ENCODE measurements at places on chromosomes 12 and 14.

GRCh38 chr14:104800771-104801519 is at the start of gene ZBTB42:
TSS of gene ZBTB42 (plus strand) at chr14:104801101. CDS start at chr14:104801198, 97 bp downstream.
- DNase-seq: peak; percentile 47

DNA sequence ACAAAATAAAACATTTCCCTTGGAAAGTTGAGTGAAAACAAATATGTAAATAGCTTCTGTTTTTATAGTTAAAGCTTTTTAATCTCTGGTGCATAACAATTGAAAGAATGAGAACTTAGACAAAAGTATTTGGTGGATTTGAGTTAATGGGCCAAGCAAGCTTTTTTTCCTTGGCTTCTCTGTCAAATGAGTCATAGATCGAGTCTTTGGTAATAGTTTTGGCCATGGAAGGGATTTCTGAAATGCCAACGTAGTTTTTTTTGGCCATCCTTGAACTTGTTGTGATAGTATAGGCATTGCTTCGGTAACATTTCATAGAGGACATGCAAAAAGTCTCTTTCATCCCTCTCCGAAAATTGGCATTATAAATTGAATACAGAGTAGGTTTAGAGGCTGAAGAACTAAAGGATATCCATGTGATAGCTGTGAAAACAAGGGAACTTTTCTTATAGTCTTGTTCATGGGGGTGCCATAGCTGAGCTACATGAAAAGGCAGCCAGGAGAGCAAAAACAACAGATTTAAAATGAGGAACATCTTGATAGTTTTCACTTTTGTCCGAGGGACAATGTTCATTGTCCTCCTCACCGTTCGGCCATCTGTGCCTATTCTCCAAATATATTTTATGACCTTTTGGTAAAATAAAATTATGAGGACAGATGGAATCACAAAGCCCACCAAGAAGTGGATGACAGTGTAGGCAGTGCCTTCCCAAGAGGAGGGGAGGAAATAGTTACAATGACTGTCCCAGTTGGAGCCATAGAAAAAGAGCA is 34.7 kb downstream of the GPR19 start:
- no peak for DNase-seq

GRCh38 chr12:131132118-131132892 is 178.6 kb downstream of the ADGRD1 start:
- DNase-seq: peak; percentile 20

GRCh38 chr12:119788786-119789185 is 88.3 kb downstream of the CIT start:
- no peak for DNase-seq

DNA sequence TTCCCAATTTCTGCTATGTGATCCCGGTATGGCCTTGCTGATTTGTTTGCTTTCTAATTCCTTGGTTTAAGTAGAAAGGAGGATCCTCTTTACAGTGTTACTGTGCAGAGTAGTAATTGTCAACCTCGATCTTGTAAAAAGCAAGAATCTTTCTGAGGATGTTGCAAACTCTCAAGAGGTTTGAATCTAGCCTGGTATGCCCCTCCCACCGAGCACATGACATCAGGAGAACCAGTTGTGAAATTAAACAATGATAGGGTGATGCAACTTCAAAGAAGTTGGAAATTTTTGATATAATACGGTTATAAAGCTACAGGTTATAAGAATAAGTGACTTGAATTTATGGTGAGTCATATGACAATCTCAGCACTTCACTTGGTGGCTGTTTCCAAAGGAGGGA is 35.0 kb upstream of the FUT8 start:
- no peak for DNase-seq

- DNase-seq: no peak
Observed at GRCh38 chr12:1234073-1234472, 243.1 kb downstream of the ERC1 start.

DNA sequence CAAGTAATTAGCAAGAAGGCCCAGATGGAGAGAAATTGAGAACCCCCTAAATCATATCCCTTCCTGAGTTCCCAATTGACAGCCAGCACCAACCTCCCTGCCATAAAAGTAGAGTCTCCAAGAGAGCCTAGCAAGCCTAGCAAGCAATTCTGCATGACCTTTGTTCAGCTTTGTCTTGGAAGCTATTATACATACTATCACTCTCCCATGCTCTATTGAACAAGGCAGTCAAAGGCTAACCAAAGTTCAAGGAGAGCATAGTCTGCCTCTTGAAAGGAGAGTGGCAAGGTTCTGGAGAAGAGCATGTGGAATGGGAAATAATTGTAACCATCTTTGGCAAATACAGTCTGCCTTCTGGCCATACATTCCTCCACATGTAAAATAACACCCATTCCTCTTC is 7.8 kb downstream of the ACOT4 start:
- DNase-seq: no peak

DNA sequence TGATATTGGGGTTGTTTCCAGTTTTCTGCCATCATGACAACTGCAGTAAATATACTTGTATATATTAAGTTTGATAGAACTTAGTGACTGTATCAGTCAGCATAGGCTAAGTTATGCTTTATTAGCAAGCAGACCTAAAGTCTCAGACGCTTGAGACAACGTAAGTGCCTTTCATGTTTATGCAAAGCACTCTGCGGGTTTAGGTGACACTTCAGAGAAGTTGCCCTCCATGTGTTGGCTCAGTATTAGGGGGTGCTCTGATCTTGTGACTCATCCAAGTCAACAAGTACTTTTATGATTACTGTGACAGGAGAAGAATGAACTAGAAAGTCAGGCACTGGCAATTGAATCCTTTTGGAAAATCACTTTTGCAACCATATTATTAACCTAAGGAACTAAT is 13.3 kb upstream of the OTOGL start:
- DNase-seq: no peak

DNA sequence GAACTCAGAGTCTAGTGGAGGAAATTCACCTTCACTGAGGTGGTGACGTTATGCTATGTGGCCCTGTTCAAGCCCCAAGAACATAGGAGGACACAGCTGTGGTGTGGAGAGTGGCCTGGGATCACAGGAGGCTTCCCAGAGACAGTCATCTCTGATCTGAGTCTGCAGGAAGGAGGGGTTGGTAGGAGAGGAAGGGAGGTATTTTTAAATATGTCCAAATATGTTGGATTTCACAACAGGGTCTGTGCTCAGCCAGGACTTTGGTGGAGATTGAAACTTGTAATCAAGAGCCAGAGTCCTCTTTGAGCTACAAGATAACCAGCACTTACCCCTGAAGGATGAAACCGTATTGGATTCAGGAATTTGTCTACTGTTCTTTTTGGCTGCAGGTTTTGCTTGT is 26.4 kb upstream of the MED13L start:
- DNase-seq: no peak

- DNase-seq: no peak
Observed at GRCh38 chr12:84416626-84417025, 496.0 kb downstream of the SLC6A15 start.

GRCh38 chr14:55450124-55450523 is 9.7 kb upstream of the TBPL2 start:
- DNase-seq: no peak

- DNase-seq: no peak
Observed at GRCh38 chr12:20411345-20411744, 43.0 kb downstream of the PDE3A start.

GRCh38 chr12:22535478-22535877 is 8.9 kb downstream of the C2CD5 start:
- DNase-seq: no peak

DNA sequence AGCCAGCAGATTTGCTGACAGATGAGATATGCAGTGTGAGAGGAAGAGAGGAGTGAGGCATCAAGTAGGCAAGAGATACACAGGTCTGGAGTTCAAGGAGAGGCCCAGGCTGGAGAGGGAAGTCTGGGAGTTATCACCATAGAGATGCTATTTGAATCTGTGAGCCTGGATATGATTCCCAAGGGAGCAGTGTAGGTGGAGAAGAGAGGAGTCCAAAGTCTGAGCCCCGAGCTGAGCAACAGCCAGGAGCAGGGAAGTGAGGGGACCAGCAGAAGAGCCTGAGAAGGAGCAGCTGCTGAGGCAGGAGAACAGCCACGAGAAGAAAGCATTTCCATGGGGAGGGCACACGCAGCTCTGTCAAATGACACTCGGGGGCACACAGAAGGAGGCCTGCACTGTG is 20.2 kb upstream of the NXPH4 start:
- no peak for DNase-seq

DNA sequence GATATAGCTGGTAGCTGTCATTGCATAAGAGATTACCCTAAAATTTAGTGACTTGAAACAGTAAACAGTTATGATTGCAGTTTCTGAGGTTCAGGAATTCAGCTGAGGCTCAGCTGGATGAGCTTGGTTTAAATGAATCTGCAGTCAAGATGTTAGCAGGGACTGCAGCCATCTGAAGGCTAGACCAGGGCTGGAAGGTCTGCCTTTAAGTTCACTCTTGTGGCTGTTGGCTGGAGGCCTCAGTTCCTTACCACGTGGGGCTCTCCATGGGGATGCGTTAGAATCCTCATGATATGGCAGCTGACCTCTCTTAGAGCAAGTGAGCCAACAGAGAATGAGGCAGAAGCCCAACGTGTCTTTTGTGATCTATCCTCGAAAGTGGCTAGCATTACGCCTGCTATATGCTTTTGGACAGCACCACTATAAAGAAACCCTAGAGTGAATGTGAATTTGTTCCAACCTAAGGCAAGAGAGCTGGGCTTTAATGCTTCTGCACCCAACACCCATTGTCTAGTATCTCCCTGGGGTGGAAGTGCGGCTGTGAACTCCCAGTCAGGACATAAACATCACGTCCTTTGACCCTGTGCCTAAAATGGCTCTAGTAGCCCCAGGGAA is 26.0 kb downstream of the HSPB8 start:
- no peak for DNase-seq

DNA sequence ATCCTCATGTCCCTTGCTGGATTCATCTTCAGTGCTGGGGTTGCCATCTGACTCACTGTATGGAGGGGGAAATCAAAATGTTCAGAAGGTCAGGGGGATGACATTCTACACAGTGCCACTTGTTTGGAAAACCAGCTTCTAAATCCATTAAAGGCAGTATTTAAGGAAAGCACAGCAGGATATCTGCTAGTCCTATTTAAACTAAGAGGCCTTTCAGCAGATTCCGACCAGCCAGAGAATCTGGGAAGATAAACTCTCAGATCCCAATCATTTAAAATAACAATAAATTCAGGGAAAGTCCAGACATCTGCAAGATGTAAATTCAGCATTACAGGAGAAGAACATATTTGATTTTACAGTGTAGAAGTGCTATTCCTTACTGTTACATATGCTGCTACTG is 3.8 kb downstream of the SIX4 start:
- no peak for DNase-seq

DNA sequence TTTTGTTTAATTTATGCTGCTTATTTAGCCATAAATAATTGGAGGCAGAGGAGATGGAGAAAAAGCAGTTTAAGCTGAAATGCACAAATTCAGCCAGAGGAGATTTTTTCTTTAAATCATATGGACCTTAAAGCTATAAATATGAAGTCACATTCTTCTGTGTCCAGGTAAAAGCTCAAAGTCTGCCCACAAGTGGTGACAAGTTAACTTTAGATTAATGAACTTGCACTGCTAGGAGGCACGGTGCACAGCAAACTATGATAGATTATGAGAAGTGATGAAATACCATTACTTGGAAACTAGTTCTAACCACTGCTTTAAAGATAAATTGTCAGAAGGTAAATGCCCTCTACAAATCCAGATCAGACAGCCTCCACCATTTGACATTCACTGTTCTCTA is 69.0 kb downstream of the IFT81 start:
- no peak for DNase-seq

DNA sequence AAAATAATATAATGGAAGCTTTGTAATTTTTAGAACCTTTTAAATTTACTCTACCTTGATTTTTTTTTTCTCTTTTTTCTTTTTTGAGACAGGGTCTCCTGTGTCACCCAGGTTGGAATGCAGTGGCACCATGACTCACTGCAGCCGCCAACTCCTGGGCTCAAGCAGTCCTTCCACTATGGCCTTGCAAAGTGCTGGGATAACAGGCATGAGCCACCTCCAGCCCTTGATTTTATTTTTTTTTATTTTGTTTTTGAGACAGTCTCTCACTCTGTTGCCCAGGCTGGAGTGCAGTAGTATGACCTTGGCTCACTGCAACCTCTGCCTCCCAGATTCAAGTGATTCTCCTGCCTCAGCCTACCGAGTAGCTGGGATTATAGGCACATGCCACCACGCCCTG is 65.3 kb upstream of the TRAF3 start:
- no peak for DNase-seq

DNA sequence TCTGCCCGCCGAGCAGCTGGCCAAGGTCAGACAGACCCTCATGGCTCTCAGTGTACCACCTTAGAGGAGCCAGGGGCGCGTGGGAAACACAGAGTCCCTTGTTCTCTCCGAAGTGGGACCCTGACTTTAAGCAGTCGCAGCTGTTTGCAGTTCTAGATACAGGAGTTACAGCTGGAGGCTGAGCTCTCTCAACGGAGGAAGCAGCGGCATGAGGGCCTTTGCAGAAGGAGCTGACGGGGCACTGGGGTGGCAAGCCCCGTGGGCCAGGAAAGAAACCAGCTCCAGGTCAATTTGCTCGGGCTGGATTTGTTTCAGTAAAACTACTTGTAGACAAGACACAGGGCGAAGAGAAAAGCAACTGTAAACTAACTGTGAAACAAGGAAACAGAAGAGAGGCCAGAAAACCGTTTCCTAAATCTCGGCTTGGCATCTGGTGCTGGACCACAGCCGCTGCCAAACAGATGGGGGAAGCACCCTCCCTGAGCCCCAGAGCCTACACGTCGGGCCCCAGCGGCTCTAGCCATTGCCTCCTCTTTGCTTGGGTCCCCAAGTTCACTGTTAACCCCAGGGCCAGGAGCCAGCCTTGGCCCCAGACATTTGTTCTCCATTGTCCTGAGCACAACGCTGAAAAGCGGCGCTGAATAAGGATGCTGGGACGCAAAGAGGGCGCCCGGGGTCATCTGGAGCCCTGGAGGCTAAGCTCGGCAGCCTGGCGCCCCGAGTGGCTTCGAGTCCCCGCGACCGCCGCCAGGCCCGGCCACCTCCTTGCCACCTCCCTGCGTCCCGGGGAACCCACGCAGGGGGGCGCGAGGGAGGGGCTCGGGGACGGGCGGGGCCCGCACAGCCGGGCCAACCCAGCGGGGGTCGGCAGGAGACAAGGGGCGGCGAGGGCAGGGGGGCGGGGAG is 914 bp upstream of the PACS2 start:
- DNase-seq: peak; percentile 67

DNA sequence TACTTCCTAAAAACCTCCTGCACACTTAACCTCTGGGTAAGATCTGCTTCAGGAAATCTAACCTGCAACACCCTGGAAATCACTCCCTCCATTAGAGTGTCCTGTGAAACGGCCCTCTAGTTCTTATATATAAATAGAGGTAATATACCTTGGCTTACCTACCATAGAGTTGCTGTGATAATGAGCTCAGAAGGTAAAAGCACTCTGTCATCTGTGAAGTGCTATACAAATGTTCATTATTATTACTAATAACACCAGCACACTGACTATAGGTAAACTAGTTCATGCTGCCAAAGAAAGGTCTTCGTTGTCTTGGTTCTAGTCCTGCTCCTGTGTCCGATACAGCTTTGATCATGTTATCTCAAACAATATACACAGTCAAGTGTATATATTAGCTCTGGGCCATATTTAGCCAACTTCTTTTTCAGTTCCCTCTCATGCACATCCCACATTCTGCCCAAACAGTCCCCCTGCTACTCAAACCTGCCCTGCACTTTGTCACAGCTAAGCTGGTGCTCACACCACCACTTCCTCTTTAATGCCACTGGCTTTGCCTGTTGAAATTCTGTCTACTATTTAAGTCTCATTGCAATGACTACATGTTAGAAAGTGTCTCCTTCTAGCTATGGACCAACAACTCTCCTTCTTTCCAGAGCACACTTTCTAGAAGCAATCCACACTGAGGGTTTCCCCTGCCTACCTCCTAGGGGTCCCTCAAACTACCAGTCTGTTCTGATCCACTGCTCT is 5.1 kb downstream of the E2F7 start:
- DNase-seq: no peak

All from NCI-H2081 (cell line).